ENCODE measurements at places on chromosomes 3 and 15.

DNA sequence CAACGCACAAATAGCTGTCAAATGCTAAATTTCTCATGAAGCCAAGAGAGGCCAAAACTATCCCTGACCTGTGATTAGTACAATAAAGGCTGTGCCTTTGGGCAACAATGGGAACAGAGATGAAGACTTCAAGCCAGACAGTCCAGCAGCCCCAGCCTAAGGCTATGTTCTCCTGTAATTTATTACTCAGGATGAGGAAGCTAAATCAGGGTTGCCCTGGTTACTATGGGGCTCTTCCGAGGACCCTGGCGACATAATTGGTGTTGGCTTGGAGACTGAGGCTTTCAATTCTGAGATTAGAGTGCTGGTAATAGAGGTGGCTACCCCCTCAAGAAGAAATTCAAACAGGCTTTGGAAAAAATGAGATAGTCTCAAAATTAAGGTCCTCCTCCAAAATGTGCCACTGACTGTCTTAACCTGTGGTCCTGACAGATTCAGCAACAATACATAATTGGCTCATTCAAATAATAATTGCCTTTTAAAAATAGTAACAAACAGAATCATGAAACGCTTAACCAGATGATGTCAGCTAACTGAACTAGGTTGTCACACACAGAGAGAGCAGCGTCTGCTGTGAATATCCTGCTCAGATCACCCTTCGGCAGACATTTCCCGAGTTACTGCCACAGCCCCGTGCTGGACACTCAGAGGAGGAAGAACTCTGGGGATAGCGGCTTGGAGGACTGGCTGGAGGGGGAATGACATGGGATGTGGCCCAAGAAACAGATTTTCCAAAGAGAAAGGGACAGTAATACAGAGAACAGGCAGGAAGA lies 43.0 kb downstream of the NSMCE3 start:
- DNase-seq, result no peak

GRCh38 chr3:138625707-138626365 lies 17.3 kb downstream of the FAIM start:
- no peak for DNase-seq

DNA sequence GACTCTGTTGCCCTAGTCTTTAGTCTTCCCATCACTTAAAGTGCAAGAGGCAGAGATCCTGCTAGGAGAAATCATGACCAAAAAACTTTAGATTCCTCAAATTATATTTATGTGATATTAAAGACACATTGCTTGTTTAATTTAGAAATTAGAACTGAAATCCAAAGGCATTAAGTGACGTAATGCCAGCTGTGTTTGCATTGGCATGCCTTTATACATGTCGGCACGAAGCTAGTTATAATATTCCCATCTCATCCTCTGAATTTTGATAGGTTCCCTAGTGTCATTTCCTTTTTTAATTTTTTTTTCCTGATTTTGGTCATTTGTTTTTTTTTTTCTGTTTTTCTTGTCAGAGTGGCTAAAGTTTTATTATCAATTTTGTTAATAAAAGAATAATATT lies 203.5 kb upstream of the ZBTB20 start:
- no peak for DNase-seq

DNA sequence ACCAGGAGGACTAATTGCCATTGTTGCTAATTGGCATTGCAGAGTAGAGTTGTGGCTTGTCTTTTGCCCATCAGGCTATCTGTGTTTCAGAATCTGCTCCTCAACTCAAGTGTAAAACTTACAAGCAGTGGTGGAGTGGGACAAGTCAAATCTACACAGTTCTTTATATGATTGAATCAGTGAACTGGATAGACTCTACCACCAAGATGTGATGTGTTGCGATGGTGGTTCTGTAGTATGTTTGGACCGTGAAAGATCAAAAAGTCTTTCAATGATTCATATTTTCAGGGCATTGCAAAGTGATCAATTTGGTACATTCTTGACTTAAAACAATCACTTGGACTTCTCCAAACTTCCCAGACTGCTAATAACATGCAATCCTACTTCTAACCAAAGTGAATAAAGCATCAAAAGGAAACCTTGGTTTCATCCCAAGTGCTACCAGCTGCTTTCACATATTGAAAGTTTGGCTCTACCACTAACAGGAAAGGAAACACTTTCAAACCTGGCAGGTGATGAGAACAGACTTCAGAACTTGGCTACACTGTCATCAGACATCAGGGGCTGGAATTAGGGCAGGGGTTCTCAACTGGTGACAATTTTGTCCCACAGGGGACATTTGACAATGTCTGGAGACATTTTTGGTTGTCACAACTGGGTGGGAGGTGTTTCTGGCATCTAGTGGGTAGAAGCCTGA lies 844.7 kb upstream of the CFAP20DC start:
- DNase-seq, result no peak

DNA sequence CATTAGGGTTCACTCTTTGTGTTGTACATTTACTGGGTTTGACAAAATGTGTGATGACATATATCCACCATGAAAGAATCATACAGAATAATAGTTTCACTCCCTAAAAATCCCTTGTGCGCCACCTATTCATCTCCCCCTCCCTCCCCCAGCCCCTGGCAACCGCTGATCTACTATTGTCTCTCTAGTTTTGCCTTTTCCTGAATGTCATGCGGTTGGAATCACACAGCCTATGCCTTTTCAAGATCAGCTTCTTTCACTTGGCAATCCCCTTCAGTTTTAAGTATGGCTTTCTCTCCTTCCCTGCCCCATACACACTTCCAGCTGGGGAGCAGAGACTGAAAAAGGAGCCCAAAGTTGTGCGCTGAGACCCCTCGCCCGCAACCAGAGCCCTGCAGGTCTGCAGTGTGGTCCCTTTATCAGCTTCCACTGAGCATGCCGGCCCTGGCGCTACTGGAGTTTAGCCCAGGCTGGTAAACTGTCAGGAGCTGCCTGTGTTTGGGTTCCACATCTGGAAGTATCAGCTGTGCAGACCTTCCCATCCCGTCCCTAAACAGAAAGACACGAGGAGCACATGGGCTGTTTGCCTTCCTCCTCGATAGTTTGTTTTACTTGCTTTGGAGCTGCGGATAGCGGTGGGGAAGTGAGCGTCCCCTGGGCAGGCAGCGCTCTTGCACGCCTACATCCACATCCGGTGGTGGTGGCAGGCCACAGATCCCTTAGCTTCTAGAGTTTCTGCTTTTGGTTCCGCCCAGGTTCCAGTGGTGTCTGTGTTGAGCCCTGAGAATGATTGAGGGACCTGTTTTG lies 12.3 kb downstream of the BOC start:
- DNase-seq, result peak; percentile 21

- no peak for DNase-seq
Measured at GRCh38 chr3:60932643-60933042, 318.6 kb downstream of the FHIT start.

DNA sequence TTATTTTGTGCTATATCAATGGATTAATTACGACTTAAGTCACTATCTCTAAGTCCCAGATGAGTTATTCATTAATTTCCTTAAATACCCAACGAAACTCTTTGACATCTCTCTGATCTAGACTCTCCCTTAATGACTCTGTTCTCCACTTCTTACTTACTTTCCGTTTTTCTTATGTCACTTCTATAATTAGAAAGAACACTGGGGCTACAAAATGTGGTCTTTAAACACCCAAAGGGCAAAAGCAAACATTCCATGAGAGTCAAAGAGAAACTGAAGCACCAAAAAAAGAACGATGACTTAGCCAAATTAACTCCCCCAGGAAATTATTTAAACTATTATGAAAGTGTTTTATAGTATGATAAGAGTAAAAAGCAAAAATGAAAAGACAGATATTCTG lies 166.4 kb upstream of the UBE2E2 start:
- no peak for DNase-seq

DNA sequence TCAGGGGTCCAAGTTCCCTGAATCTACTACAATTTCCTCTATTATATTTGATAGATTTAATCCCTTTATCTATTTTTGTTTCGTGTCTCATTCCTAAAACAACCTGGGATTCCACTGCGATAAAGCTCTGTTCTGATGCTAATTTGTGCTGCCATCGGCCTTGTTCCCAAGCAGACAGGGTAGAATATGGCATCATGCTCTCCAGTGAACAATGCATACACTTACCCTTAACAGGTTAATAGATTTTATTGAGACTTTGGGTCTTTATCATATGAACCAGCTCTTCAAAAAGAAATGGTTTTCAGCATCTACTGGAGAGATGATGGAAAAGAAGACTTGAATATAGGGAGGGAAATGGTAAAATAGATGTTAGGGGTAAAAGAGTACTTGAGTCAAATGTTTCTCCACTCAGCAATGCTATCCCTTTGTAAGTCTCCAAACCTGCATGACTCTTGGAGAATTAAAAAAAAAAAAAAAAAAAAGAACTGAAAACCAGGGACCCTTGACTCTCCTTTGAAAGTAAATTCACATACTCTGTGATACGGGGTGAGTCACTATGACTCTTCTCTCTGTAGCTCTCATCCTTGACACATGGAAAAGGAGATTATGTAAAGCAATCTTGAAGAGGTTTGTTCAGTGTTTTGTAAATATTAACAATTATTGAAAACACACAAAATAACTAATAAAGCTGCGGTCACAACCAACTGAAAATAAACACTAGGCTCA lies 268.8 kb downstream of the ZBTB20 start:
- DNase-seq, result no peak

DNA sequence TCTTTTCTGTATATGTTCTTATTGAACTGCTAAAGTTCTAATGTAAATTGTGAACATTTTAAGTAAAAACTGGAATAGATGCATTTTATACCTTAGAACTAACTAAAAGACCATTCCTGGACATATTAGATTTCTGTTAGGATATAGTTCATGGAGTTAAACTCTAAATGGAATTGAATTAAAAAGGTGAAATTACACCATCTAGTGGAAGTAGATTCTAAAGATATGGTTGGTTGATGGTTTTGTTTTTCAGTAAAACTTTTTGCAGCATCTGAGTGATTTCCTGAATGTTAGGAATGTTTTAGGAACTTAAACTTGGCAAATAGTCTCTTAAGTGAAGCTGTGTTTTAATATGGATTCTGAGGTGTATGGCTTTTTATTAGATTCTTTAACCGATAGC lies 96.8 kb downstream of the SLMAP start:
- DNase-seq, result no peak

GRCh38 chr3:194328053-194328657 lies 23.0 kb downstream of the CPN2 start:
- DNase-seq, result no peak

DNA sequence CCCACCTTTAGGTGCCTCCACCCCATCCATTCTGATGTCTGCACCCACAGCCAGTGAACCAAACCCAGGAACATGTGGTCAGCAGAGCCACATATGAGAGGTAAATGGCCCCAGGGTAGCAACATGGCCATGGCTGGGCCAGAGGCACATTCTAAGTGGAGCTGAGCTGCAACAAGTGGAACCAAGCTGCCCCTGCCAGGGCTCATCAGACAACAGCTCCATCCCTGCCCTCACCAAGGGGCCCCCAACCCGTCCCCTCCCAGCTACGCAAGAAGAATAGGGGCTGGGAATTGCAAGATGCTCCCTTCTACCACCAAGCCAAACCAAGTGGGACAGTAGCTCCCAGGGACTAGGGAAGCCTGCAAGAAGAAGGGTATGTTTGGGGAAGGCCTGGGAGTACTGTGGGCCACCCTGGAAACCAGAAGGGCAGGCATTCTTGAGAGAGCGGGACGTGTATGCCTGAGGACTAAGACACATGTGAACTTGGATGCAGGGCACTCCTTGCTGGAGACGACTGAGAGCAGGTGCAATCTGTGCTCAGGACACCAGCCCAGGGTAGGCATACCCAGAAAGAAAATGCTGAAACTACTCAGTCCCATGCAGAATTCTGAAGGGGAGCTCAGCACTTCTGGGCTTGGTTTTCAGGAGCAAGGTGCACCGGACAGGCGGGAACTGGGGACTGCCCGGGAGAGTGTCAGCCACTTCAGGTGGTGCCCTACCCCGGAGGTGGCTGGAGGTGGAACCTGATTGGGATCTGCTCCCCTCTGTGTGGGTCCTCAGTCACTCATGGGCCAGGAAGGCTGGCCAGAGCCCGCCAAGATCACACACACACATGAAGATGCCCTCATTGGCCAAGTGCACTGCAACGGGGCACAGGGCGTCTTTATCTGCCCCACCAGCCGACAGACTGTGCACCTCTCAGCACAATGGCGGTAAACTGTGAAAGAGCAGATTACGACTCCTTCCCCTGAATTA lies 9.5 kb downstream of the MYL3 start:
- no peak for DNase-seq

GRCh38 chr3:159583662-159584061 lies 405.0 kb upstream of the IL12A start:
- no peak for DNase-seq

DNA sequence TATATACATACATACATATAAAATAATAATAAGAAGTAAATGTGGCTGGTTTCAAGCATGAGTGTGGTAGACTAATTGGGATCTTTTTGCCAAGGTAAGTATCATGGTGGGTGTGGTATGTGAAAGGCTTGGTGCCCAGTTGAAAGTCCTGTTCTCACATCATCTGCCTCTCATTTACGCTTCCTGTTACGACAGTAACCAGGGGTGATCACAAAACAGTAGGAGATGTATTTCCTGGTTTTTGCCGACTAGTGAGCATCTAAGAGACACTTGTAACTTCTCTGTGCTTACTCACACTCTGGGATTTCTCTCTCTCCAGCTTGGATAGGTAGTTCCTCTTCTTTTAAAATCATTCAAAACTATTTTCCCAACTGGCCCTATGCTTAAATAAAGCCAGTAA lies 1028.3 kb upstream of the NR2F2 start:
- no peak for DNase-seq

DNA sequence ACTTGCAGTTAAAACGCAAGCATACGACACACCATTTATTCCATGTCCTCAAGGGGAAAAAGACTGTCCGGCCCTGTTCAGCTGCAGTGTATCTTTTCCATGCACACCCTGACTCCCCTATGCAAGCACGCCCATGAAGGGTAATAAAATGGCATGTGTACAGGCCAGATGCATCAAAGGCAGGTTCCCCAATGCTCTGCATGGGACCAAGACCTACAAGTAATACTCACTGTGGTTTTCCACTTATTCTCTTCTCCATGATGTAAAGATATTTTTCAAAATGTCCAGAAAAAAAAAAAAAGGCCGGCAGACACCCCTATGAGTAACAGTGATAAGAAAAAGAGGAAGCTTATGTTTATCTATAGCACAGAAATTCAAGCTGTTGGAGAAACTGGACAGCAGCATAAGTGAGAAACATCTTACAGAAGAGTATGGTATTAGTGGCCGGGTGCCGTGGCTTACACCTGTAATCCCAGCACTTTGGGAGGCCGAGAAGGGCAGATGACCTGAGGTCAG lies 70.8 kb downstream of the MCF2L2 start:
- DNase-seq, result no peak

DNA sequence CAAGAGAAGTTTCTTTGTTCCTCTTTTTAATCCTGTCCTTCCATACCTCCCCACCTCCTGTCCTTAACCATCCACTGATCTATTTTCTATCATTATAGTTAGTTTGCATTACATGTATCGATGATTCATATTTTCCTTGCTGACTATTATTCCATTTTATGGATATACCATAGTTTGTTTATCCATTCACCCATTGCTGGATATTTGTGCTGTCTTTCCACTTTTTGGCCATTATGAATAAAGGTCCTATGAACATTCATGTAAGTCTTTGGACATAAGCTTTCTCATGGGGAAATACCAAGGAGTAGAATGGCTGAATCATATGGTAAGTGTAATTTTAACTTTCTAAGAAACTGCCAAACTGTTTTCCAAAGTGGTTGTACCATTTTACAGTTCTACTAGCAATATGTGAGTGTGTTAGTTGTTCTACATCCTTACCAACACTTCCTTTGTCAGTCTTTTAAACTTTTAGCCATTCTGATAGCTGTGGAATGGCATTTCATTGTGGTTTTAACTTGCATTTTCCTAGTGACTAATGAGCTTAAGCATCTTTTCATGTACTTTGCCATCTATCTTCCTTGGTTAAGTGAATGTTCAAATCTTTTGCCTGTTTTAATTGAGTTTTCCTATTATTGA lies 11.7 kb downstream of the ATP6V1A start:
- DNase-seq, result no peak

GRCh38 chr15:79357566-79357965 lies 46.7 kb downstream of the TMED3 start:
- peak; percentile 32 for DNase-seq
